ENCODE measurements at places on chromosomes 5 and 9.

DNA sequence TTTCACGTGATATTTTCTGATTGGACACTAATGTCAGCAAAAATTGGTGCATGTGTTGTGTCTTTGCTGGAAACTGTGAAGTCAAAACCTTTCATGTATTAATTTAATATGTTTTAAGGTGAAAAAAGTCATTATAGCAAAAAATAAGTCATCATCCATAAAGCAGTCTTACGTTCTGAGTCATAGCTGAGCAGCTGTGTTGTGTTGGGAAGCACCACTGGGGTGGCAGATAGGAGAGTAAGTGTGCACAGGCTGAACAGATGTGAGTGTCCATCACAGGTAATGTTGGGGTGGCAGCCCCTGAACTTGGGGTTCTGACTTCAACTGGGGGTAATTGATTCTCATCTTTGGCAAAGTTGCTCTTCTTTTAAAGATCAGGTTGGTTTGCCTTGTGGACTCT, 156.8 kb downstream of the NXNL2 start:
- DNase-seq, result no peak

DNA sequence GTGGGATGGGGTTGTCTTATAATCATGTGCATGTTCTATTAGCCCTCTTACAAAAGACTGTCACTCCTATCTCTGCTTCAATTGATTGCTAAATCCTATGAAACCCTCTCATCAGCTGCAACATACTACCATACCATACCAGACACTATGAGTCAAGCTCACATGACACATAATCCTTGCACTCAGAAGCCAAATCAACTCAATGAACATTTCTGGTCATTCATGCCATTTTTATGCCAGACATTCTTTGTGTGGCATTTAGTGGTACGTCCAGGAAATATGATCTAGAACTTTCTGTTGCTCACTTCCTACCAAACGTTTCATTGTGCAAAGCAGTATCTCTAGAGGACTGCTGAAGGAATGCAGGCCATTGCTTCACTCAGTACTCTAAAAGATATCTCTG, 159.2 kb upstream of the GNA14 start:
- DNase-seq, result peak; percentile 99

DNA sequence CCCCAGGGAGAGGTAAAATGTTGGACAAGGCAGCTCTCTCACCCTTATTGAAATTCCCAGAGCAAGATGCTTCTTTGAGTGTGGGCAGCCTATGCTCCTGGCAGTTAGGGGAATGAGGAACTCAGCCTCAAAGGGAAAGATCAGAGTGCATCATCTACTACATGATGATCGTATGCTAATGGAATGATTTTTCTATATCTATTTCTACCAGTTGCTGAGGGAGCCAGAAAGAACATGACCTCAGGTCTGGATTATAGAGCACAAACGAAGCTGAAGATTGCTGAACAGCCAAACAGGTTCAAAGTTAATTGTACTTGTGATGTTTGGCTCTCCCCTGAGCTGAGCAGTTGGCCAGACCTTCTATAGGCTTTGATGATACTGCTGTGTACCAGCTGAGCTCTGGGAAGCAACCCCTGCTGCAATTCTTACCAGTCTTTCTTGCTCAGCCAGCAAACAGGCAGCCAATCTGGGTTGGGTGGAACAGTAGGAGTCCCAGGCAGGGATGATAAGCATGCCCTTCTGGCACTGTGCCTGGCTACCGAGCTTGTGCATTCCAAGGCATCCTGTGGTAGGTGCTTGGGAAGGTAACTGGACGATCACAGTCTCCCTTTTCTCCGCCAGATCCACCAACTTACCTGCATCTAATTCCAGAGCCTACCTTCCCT, 10.3 kb upstream of the FBXL7 start:
- no peak for DNase-seq

- no peak for DNase-seq
Observed at GRCh38 chr5:156423597-156423996, 96.6 kb downstream of the SGCD start.

DNA sequence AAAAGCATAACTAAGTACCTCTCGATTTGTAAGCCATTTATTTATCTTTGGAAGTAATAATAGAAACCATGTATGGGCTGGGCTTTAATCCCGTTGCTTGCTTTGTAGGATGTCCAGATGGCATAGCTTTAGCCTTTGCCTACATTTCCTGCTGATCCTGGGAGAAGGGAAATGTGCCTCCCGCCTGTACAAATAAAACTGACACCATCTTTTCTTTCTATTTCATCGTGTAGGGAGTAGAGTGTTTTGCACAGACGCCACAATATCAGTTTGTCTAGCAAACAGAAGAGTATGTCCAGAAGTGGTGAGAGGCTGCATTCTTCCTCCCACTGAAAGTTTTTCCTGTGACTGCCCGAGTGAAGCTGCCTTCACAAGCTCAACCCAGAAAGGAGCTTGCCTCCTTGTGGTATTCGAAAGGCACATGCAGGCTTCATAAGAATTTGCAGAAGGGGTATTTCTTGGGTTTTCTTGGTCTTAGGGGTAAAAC, 24.7 kb upstream of the TJP2 start:
- DNase-seq, result peak; percentile 84

DNA sequence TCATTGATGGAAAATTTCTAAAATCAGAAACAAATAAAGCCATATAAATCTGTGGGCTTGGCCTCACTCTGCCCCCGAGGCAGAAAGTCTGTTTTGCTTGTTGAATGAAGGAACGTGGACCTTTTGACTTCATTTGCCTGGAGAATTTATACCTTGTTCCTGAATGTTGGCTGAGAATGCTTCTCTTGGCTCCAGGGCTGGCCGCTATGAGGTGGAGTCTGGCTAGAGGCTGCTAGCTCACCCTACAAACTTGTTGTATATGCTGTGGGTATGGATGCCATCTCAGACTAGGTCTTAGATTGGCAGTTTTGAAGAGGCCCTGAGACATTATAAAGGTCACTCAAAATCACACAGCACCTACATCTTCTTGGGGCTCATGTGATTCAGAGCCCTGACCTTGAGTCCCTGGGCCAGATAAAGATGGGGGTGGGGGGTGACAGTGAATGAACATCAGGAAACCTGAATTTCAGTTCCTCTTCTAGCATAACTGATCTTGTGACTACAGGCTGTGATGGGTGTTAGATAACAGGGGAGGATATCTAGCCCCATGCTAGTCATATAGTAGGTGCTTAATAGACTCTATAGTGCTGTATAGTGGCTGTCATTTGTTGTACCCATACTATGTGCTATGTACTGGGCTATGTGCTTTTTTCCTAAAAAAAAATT, 2.8 kb downstream of the GM2A start:
- DNase-seq, result no peak

- peak; percentile 93 for DNase-seq
Observed at GRCh38 chr5:135944967-135945560, 9.7 kb downstream of the LECT2 start.

- DNase-seq, result no peak
Observed at GRCh38 chr9:133943036-133943780, 48.9 kb downstream of the VAV2 start.

- no peak for DNase-seq
Observed at GRCh38 chr5:168187614-168188013, 103.8 kb upstream of the WWC1 start.

DNA sequence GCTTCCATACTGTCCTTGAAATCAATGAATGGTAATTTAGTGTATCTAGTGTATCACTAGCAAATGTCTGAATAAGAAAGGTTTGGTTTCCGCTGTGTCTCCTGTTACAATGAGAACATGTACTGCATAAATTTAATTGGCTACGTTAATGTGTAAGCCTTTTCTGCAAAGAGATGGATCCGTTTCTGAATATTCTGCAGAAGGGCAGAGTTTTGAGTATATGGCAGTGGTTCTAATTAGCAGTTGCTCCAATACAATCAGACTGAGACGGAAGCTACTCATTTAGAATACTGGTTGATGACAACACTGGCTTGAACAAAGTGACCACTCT, 555 bp upstream of the PCDHGC4 start:
- no peak for DNase-seq

DNA sequence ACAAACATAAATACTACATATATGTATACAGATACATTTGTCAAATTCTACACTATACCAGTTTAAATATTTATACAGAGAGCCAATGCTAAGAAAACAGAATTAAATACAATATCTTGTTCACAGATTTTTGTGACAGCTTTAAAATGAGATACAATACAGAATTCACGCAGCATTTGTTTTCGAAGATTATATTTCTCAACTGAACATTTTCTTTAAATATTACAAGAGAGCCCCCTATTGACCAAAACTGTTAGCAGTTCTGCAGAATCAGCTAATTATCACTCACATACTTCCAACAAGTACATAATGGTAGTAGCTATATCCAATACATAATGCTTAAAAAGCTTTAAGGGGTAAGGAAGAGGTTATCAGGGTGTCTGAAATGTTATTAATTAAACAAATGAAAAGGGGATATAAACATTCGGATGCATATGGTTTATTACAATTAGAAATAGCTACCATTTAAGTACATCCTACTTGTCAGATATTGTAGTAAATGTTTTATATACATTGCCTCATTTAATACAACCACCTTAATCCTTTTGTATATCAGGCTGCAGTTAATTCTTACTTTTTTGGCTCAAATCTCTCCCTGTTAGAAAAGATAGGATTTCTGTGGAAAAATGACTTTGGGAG, 31.7 kb downstream of the ZDHHC21 start:
- DNase-seq, result peak; percentile 61

DNA sequence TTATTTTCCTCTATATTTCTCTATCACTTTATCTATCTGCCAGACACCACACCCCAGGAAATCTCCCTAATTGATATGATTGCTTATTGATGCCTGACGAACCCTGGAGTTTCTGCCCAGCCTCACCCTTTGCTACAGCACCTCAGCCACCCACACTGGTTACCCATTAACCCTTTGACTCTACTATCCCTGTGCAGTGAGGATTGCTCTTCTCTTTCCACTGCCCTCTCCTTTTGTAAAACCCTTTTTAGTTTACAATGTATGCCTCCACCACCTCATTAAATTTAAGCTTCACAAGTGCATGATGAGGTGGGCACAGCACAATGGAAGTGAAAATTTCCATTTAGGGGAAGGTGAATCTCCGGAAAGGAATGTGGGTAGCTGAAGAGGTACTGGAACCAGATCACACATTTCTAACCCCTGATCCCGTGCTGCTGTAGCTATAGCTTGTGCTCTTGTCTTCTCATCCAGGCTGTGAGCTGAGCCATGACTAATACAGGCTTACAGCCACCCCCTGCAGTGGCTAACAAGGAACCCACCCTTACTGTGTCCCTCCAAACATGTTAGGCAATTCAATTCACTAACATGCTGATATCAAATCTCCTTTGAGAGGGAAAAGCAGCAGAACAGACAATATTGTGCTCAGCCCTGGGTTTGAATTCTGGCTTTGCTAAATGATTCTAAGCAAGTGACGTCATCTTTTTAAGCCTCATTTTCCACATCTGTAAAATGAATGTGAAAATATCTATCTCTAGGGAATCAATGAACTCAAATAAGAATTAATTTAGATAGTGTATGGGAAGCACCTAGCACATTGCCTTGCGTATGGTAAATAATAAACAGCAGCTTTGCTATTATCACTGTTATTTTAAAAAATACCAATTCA, 186.9 kb upstream of the TRIM32 start:
- peak; percentile 75 for DNase-seq

GRCh38 chr5:170612256-170612678, 108.4 kb downstream of the KCNIP1 start:
- DNase-seq, result no peak

- DNase-seq, result no peak
Observed at GRCh38 chr5:76386360-76386759, 16.7 kb upstream of the IQGAP2 start.

DNA sequence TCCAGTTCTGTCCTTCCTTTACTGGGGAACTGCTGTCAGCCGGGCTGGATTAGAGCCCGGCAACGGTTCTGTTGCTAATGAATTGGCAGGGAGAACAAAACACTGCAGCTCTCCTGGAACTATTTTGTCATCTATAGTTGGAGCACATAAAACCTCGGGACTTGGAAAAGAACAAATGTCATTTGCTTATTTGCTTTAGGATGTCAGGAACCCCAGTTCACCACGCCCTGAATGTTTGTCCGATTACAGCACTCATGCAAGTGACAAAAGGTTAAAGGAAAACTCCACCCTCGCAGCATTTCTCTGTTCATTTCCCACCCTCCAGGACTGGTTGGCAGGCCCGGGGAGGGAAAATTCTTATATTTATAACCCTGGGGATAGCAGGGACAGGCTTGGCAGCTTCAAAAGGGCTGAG, 66.4 kb upstream of the PLPP1 start:
- peak; percentile 96 for DNase-seq

DNA sequence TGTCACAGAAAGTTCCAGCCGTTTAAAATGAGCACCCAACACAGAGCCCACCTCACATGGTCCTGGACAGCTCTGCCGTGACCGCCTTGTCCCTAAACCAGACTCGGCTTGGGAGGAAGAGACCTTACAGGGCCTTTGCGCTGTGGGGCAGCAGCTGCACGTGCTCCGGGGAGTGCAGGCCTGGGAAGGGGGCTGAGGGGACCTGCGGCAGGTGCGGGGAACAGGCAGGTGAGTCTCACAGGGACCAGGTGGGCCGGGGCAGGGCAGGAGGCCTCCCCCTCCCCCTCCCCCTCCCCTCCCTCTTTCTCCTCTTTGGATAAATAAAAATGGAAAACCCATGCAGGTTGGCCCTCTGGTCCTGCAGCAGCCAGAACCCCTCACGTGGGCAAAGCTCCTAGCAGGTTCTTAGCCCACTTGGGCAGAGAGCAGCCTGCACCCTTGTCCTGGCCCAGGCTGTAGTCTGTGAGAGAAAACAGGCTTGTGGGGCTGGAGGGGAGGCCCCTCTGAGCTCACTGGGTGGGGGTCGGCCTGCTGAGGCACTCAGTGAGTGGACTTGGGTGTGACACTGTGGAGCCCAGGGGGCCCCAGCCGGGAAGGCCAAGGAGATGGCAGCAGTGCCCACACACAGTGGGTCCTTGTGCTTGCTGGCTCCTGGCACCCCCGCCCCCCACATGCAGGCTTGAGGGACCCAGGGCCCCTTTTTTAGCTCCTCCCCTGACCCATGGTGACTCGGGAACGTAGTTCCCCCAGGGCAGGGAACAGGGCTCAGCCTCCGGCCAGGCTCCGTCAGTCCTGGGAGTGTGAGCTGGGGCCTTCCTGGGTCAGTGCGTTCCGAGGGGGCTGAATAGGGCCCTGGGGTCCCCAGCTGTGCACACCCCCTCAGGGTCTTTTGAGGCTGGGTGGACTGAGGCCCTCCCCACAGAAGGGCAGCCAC, 40.0 kb upstream of the CACNA1B start:
- no peak for DNase-seq

GRCh38 chr9:106449336-106449927, 413.5 kb upstream of the ZNF462 start:
- DNase-seq, result no peak

DNA sequence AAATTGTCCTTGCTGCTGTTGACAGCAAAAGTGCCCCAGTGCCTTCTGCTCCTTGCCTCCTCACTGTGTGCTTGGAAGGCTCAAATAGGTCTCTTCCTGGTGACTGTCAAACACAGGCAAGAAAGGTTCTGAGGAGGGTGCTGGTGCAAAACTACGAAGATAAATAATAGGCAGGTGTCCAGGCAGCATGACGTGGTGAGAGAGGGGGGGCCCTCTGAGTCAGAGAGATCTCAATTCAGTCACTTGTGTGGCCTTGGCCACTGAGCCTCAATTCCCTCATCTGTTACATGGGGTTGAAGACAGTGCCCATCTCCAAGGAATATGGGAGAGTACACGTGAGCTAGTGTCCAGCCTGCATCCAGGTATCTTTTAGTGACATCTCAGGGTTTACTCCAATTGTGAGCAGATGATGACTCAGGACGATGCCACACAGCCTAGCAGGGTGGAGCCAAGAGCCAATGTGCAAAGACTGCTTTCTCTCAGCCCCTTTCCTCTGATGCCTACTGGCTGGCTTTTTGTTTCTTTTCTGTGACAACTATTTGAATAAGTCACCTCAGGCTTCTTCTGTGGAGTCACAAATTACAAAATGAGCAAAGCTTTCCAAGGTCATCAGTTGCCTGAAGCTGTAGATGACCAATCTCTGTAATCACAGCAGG, 29.7 kb upstream of the SMIM32 start:
- DNase-seq, result no peak
